ENCODE measurements at places on chromosomes 2 and 18.

DNA sequence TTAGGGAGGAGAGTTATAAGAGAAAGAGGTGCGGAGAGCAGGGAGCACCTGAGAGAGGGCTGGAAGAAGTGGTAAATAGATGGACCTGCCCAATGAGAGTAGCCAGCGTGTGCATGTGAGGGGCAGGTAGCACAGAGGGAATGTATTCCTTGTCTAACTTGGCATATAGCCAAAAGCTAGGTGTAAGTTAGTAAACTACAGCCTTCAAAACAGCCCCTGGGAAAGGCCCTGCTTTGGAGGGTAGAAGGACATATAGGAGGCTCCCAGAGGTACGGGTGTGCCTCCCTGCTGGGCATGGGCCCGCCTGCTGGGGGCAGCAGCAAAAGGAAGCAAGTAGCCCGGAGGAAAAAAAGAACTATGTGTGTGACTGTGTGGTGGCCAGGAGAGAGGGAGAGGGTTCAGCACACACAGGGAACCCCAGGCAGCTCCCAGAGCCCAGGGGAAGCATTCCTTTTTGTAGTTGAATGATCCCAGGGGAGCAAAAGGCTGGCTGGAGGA is 48.0 kb downstream of the TCF7L1 start:
- no peak for DNase-seq

DNA sequence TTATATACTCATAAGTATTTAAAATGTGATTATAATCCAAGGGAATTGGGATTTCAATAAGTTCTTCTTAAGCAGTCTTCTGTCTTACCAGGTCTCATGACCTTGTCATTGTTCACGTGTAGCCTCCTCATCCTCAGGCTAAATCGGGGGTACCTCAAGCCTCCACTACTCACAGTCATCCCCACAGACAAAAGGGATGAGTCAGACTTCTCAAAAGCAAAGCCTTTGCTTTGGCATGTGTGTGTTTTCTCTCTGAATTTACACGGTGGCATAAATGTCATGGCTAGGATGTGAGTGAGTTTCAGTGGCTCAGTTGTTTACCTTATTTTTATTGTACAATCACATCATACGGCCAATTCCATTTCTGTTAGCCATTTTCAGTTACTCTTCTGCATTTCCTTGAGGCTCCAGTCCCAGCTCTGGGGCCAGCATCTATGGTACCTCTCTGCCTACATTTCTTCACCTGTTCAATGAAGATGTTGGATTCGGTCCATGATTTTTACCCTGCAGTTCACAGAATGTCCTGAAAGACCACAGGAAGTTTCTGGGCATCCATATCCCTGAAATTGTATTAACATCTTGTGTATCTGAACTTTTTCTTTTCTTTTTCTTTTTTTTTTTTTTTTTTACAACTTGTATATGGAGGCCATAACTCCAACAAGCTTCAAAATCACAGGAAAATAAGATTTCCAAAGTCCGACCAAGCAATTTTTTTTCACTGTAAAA is 195.3 kb downstream of the FHOD3 start:
- no peak for DNase-seq

GRCh38 chr18:26208977-26209376 is 17.3 kb upstream of the TAF4B start:
- DNase-seq = no peak

DNA sequence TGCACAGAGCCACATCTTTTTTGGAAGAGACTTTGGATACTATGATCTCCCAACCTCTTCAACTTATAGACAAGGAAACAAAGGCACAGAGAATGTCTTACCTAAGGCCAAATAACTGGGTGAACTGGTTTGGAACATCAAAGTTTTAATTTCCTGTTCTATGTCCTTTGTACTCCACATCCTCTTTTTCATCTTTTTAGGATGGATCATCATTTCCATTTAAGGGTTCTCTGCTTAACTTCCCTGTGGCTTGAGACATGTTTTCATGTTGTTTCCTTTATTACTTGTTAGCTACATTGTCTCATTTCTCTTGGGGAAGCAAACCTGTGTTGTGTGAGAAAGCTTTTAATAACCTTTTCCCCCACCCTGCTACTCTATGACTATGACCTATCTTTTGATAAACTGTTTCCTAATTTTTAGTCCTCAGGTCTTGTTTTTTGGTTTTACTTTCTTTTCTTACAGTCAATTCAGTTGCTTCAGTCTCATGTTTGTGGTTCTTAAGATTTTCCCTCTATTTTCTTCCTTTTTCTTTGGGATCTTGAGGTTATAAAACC is 22.5 kb upstream of the RMND5A start:
- DNase-seq = peak; percentile 13

DNA sequence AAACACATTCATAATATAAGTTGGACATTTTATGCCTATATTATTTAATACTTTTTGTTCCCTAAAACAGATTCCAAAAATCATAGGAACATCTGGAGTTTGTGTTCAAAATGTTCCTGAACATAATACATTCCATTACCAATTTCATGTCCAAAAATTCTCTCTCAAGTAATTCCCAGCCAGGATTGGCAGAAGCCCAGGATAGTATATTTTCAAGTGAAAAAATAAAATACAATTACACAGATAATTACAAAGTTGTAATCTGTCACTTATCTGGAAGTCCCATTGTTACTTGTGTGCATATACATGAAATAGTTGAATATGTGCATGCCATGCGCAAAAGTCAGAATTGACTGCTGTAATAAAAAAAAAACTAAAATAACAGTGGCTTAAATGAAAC is 5.2 kb upstream of the SCN7A start:
- no peak for DNase-seq

- DNase-seq = peak; percentile 28
These were observed 175.2 kb downstream of the SH3RF3 start for GRCh38 chr2:109304242-109304641.
